Inflammatory macrophage treated with lipopolysaccharide for 4 hours (primary cell): ENCODE measurements at places on chromosomes 3 and 15.

DNA sequence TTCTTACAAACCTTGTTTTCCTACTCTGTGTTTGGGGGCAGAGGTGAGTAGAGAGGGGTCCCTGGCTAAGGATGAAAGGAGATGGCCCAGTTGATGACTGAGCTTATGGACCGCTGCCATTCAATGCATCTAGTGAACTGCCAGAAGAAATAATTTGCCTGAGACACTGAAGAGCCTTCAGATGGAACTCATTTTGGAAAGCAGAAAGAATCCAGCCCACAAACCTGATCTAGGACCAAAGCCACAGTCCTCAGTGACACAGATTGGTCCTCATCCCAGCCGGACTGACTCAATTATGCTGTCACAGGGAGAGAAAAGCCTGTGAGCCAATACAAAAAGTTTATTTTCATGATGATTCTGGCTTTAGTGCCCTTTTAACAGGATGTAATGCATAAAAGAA, 82.7 kb downstream of the CD47 start:
- DNase-seq = no peak

GRCh38 chr15:99137111-99137546, 32.2 kb downstream of the SYNM start:
- no peak for DNase-seq

DNA sequence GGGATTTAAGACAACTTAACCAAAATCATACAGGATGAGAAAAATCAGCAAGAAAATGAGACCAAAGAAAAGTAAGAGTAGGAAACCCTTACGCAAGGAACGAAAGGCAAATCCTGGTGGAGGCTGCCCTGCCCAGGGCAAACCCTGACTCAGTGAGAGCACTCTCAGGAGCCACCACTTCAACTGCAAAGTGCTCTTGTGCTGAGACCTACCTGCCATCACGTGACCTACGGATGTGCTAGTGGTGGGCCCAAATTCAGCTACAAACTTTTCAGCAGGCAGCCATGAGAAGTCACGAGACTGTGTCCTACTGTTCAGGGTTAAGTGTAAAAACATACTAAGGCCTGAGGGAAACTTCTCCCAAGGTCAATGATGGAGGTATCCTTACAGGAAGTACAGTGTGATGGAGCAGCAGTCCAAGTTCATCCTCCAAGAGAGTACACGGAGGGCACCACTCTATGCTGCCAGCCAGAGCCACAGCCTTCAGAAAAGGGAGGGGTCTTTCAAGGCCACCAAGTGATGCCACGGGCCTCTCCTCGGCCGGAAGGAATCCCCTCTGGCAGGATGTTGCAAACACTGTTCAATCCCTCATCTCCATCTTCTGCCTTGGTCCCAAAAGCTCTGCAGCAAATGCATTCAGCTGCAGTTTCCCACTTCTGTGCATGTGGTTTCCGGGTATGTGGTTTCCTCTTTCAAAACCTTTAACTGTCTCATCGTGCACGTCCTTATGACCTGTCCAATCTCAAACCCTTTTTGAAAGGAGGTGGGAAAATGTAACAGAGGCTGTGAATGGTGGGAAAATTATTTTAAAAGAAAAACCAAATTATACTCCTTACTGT, 9.5 kb downstream of the CHSY1 start:
- peak; percentile 82 for DNase-seq

DNA sequence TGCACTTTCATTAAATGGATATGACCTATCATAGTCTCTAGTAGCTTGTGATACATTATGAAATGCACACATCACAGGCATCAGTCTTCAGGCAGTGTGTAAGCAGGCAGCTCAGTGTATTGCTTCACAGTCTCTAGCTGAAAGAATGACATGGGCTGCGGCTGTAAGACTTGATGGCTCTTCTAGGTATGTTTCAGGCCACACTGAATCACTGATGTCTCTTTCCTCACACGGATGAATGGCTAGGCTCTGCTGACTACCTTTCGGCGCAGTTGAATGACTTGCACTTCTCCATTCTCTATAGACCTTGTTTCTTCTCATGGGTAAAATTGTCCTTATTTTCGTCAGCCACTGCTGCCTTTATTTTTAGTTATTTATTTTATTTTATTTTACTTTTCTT, 15.4 kb downstream of the APH1B start:
- peak; percentile 91 for DNase-seq

- no peak for DNase-seq
These were observed 267.0 kb downstream of the PLCL2 start for GRCh38 chr3:17151598-17152373.

- DNase-seq = no peak
These were observed 25.5 kb upstream of the RASGRF1 start for GRCh38 chr15:79115986-79116665.

- DNase-seq = no peak
These were observed 56.9 kb upstream of the CGNL1 start for GRCh38 chr15:57319226-57319918.

DNA sequence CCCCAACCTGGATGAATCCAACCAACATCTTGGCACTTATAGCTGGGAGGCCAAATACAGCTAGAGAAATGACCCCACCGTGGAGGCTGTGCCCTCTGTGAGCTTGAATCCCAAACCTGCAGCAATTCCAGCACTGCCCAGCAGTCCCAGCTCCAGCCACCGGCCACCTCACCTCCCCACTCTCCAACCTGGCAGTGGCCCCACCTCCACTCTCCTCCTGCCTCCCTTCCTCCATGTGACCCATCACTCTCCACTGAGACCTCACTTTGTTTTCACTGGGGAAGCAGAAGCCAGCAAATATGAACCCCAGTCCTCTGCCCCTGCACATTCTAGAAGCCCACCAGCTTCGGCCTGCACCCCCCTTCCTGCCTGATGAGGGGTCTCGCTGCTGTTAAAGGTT, 79.7 kb upstream of the LINGO1 start:
- no peak for DNase-seq

GRCh38 chr3:188137051-188137450, 16.9 kb upstream of the LPP start:
- peak; percentile 78 for DNase-seq

- DNase-seq = no peak
These were observed 59.9 kb downstream of the ARHGEF26 start for GRCh38 chr3:154180836-154181691.

DNA sequence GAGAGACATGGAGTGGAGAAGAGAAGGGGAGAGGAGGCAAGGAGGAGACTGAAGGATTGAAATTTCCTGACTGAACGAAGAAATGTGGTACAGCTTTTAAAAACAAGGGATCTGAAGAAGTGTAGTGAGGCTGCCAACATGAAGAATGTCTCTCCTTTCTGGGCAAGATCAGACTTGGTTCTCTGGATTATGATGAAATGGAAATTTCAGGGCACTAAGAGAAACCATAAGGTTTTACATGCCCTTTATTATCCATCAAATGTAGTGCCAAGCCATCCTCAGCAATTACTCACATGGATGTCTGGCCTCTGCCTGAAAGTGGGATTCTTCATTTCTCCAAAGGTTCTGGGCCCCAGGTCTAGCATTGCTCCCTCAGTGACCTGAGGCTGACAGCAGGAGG, 77.6 kb upstream of the CCDC80 start:
- no peak for DNase-seq

- no peak for DNase-seq
These were observed 128.3 kb downstream of the TMCO5A start for GRCh38 chr15:38062696-38063095.

DNA sequence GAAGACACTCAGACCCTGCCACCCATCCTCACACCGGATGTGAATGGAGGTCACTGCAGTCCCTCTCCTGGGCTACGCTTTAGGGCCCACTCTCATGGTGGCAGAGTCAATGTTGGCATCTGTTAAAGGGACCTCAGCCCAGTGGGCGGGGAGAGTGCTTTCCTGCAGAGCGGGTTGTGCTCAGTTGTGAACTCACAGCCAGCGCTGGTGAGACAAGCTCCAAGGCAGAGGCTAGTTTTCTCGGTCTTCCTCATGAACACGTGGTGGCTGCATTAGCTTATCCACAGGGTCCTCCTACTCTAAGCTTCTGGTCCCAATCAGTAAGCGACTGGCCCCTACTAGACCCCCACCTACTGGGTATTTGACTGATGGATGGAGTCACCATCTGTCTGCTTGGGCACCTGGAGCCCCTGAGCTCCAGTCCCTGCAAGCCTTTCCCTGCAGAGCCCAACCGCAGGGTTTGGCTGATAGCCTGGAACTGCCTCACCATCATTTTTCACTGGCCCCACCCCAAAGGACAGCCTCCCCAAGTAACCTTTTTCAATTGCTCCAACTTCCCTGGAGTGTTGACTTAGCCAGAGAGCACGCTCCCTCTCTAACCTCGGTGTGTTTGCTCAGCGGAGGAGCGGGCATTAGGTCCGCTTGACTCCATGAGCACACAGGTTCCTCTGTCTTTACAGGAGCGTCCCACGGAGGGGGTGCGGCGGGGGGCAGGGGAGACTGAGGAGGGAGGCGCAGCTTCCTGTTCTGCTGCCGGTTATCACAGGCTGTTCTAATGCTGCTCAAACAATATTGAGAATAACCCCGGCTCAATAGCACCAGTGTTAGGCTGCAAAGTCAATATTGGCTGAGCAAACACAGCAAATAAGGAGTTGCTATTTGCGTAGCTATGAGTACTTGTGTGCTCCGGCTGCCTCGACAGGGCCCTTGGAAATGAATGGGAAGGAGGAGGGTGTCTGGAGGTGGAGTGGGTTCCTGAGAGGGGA, 141.7 kb downstream of the RPLP1 start:
- no peak for DNase-seq

DNA sequence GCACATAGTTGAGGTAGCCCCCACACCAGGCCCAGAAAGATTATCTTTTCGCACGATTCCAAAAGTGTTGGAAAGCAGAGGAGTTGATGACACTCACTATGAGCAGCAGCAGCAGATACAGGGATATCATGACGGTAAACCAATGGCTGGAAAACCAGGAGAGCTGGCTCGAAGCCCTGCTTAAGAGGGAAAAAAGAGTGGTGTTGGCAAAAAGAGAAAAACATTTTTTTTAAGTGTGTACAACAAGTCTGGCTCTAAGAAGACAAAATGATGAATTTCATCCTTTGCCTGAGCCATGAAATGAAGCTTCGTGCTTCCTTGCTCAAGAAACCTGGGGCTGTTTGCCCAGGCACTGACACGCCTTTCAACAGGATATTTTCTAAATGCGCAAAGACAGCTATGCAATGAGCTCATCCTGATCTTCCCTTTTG, 27.3 kb downstream of the PARP16 start:
- no peak for DNase-seq

DNA sequence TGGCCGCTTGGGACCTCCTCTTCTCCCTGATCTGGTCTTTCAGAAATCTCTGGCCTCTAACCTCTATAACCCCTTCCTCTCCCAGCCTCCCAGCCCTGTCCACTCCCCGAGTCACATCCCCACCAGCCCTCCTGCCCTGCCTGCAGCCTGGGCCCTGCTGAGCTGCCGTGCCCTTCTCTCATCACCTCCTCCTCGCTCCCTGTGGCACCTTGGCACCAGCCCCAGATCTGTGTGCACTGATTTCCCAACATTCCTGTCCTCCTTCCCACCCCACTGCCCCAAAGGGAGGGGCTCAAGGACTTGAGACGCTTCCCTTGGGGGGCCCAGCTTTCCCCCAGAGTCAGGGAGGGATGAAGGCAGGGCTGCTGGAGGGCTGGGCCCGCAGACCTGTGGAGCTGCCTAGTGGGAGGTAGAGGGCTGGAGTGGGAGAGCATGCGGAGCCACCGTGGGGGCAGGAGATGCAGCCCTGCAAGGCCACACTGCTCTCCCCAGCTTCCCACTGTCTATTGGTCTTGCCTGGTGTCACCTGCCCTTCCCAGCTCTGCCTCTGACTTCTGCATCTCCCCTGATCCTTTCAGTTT, 42.7 kb downstream of the EXOG start:
- DNase-seq = no peak

- DNase-seq = peak; percentile 17
These were observed 246.3 kb upstream of the UMPS start for GRCh38 chr3:124483915-124484470.

DNA sequence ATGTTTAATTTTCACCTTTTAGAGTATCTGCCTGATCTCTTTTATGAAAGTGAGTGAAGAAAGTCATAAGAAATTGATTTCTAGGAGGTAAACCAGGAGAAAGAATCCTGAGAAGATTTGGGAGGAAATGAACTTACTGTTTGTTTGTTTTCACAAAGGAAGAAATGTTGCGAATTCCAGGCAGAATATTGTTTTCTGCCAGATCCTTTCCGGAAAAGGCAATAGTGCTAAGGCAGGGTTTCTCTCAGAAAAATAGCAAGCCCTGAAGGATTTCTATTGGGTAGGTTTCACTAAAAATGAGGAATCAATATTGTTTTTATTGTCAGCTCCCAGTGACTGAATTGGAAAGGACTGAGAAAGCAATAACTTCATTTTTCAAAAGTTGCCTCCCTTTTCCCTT, 85.7 kb upstream of the TGFBR2 start:
- no peak for DNase-seq

DNA sequence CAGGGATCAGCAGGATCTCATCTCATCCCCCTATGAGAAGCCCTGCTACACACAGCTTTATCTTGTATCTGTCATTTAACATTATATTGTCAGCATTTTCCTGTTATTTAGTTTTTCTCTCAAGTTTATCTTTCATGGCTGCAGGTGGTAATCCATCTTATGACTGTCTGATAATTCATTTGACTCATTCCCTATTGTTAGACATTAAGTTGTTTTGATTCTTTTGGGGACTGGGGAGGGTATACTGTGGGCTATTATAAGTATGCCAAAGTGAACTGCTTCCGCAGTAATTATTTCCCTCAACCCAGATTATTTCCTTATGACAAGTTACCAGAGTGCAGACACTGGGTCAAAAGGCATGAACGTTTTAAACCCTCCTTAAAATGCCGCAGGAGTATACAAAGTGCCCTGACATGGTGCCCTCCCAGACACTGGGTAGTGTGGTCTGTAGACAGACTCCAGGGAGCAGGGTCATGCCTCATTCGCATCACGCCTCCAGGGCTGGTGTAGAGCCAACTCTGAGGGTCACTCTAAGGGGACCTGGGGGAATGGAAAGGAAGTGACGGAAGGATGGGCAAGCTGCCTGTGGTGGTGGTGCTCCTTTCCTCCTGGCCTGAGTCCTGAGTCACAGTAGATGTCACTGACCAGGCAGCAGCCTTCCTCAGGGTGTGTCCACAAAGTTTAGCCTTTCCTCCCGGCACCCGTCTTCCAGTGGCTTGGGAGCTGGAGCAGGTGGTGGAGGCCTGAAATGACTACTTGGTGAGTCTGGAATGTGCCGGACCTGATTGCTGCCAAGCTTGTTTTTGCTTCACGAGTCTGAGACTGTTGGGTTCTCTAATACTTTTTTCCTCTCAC, 11.6 kb downstream of the GPR160 start:
- DNase-seq = no peak

- no peak for DNase-seq
These were observed 298.9 kb upstream of the CBLB start for GRCh38 chr3:106167728-106168127.

GRCh38 chr15:35958021-35958420, 412.1 kb upstream of the DPH6 start:
- no peak for DNase-seq

DNA sequence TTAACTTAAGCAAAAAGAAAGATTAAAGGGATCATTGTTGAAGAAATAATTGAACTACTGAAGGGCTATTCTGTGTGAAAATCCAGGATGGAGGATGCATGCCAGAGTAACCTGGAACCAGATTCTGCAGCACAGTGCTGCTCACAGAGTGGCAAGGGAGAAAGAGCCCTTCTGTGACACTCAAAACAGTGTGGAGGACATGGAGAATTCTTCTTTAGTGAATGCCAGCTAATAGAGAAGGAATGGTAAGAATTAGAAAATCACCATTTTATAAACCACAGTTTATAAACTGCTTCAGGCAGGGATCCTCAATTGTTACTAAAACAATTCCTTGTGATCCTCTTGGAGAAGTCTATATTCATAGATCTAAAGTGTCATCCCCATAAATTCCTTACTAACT, 70.4 kb upstream of the ARHGEF26 start:
- no peak for DNase-seq
